ENCODE measurements at places on chromosomes 1 and 21.

GRCh38 chr1:183030053-183030452, 6.8 kb downstream of the LAMC1 start:
- no peak for DNase-seq

GRCh38 chr1:75796376-75797272, at the start of gene MSH4:
MSH4 (plus strand) TSS chr1:75796882; CDS start chr1:75796986, 104 bp downstream.
- DNase-seq, result peak; percentile 25

DNA sequence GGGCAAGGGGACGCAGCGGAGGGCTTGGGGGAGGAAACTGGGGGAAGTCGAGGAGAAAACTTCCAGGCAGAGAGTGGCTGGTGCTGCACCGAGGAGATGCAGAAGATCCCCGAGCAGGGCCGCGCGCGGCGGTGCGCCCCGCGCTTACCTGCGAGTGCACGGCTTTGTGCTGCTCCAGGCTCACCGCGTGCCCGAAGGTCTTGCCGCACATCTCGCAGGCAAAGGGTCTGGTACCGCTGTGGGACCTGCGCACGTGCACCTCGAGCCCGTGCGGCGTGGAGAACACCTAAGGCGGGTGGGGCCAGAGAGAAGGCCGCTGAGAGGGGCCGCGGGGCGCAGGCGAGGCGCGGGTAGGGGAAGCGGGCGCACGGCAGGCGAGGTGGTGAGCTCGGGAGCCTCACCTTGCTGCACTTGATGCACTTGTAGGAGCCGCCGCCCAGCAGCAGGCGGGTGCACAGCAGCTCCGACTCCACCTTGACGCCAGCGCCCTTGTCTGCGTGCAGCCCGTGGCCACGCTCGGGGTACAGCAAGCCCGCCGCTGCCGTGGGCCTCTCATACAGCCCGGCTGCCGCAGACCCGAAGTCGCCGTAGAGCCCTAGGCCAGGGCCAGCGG, 6.4 kb downstream of the GFI1 start:
- DNase-seq, result no peak

DNA sequence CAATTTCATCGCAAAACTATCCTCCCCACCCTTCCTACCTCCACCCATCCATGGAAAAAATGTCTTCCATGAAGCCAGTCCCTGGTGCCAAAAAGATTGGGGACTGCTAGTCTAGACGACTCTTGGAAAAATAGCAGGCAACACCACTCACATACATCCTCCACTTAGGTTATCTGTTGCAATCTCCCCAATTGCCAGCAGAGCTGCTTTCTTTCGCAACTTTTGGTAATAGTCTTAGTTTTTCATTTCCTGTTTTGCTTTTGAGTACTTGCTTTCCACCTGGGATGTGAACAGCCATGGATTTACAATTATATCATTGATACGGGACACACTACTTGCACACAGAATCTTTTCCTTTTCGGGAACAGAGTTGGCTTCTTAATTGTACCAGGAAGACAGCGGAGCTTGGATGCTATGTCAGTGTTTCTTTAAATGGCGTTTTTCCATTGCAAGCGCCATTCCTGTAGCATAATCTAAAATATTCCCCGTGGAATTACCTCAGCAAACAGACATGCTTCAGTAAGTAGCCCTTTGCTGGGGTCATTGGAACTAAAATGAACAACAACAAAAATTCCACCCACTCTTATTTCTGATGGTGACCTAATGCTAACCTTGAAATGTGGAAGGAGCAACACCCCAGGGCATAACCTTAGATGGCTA, 183.3 kb upstream of the ADGRL2 start:
- no peak for DNase-seq

DNA sequence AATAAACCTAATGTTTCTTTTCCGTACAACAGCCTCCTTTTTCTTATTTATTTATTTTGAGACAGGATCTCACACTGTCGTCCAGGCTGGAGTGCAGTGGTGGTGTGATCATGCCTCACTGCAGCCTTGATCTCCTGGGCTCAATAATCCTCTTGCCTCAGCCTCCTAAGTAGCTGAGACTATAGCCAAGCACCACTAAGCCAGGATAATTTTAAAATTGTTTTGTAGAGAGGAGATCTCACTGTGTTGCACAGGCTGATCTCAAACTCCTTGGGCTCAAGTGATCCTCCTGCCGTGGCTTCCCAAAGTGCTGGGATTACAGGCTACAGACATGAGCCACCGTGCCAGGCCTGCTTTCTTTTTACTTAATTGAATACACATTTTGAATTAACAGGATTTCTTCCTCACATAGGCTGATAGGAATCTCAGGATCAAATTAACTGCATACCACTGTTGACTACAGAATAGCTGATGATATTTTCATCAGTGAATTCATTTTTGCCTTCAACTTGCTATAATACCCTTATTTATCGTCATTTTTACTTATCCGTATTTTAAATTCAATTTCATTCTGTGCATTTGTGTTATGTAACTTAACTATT, 2010.5 kb downstream of the NCAM2 start:
- DNase-seq, result no peak

GRCh38 chr1:209546390-209547085, 37.0 kb upstream of the CAMK1G start:
- DNase-seq, result no peak

- no peak for DNase-seq
Measured at GRCh38 chr1:239786464-239786863, 305.2 kb upstream of the FMN2 start.

DNA sequence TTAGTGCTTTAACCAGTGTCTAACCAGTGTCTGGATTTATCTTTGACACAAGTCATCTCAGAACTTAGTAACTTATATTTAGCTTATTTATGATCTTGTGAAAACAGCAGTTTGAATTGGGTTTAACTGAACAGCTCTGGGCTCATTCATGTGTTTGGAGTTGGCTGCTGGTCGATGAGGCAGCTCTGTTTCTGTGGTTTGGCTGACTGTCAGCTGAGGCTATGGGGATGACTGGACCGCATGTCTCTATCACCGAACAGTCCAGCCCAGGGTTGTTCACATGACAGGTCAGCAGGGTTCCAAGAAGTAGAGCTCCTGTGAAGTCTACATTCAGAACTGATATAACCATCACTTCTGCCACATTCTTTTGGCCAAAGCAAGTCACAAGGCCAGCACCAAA, 29.1 kb upstream of the C21orf91 start:
- DNase-seq, result peak; percentile 28

GRCh38 chr21:18147678-18148077, 97.0 kb upstream of the CHODL start:
- DNase-seq, result no peak

- no peak for DNase-seq
Measured at GRCh38 chr1:71428029-71428428, 347.2 kb upstream of the ZRANB2 start.

GRCh38 chr21:33259428-33259827, 6.7 kb upstream of the IL10RB start:
- no peak for DNase-seq

DNA sequence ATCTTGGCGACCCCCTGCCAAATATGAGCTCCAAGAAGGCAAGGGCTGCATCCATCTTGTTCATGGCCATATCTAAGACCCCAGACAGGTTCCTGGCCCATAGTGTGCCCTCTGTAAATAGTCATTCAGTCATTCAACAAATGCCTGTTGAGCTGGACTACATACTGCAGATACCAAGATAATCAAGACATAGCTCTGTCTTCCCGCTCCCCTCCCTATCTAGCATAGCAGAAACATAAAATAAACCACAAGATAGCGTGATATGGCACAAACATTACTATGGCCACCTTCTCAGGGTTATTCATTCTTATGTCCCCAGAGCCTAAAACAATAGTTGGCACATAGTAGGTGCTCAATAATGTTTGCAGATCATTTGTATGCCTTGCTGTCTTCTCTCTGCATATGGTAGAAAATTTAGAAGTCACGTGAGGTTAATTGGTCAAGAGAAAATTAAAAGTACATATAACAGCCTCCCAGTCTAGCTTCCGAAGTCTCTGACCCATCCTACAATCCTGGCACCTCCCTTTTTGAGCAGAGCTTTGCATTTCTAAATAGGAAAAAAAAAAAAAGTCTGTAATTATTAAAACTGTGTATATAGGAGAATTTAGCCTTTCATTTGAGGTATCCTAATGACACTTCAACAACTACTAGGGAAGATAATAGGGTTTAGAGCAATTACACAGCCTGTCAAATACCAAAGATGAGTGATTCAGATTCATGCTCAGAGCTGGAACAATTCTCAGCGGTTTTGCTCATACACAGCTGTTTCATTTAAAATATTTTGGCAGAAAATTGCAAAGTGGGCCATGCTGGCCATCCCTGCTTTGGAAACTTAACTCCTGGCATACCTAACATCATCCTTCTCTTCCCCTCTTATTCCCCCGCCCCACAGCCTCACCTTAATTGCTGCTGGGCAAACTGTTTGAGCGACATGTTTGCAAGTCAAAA, 219.0 kb downstream of the KAZN start:
- DNase-seq, result no peak

GRCh38 chr1:172363852-172364251, 56.6 kb upstream of the C1orf105 start:
- no peak for DNase-seq

DNA sequence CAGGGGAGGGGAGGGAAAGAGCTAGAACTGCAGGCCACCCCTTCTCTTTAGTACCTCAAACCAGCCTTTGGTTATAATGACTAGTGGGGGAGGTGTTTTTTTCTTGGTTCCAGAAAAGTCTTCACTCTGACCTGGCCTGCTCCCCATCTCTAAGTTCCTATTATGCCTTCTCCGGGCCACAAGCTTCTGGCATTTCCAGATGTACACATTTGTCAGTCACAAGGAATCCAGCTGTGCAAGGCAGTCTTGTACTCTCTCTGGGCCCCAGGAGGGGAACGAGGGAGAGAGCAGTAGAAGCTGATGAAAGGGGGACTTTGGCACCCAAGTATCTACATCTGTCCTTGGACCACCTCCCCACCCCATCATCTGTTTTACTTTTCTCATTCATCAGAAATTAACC, 2.7 kb upstream of the FALEC start:
- no peak for DNase-seq

- DNase-seq, result no peak
Measured at GRCh38 chr1:91141858-91142257, 120.0 kb upstream of the ZNF644 start.

DNA sequence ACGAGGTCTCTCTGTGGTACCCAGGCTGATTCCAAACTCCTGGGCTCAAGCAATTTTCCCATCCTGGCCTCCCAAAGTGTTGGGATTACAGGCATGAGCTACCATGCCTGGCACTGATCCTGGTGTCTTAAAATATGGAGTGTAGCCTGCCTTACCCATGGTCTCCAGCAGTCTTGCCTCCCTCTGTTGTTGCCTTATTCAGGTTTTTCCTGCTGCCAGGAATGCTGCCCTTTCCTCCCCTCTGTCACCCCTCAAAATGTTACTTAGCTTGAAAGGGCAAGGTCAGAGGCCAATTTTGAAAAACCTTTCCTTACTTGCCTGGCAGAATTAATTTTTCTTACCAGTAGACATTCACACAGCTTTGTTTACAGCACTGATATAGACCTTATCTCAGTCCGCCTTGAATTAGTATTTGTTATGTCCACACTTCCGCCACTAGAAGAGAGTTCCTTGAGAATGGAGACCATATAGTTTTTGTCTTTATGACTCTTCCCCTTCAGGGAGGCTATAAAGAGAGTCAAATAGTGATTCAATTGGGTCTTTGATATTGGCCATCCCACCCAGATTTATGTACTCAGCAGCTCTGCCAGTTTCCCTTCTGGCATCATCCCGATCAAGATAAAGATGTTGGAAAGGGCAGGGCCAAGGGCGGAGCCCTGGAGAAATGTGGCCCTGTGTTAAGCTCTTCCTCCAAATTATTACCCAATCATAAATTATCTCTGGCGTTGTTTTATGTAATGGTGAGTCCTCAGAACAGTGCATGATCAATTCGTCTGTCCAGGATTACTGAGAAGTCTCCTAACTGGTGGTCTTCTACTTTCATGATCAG, 38.8 kb downstream of the C1orf21 start:
- no peak for DNase-seq

GRCh38 chr1:229034342-229034741, 236.6 kb upstream of the RAB4A start:
- DNase-seq, result no peak

GRCh38 chr1:153431928-153432327, 15.6 kb downstream of the S100A7A start:
- DNase-seq, result no peak

GRCh38 chr1:11730429-11730891, 5.5 kb upstream of the AGTRAP start:
- DNase-seq, result peak; percentile 58

- DNase-seq, result no peak
Measured at GRCh38 chr1:181391301-181391900, 91.9 kb upstream of the CACNA1E start.

DNA sequence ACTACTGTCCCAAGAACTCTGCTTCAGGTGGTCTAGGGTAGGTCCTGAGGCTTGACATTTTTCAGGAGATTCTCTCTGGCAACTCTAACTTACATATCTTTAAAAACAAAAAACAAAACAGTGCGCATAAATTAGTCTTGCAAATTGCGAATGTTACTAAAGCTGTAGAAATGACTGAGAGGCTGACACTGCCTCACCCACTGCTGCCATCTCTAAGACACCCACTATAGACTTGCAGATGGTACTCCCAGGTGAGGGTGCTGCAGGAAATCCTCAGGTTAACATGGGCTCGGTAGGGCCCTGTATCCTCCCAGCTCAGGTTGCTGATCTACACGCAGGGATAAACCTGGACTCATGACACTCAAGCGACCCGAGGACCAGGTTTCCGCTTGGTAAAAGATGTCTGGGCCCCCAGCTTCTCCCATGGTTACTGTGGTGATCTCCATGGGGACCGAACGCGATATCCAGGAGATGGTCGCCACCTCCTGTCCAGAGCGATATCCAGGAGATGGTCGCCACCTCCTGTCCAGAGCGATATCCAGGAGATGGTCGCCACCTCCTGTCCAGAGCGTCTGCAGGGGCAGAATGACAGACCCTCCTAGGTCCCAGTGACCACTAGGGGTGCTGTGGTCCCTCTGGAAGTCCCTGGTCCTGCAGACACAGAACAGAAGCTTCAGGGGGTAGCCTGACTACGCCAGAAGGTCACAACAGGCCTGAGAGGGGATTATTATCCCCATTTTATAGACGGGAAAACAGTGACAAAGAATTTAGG, 16.2 kb upstream of the LY9 start:
- peak; percentile 56 for DNase-seq

DNA sequence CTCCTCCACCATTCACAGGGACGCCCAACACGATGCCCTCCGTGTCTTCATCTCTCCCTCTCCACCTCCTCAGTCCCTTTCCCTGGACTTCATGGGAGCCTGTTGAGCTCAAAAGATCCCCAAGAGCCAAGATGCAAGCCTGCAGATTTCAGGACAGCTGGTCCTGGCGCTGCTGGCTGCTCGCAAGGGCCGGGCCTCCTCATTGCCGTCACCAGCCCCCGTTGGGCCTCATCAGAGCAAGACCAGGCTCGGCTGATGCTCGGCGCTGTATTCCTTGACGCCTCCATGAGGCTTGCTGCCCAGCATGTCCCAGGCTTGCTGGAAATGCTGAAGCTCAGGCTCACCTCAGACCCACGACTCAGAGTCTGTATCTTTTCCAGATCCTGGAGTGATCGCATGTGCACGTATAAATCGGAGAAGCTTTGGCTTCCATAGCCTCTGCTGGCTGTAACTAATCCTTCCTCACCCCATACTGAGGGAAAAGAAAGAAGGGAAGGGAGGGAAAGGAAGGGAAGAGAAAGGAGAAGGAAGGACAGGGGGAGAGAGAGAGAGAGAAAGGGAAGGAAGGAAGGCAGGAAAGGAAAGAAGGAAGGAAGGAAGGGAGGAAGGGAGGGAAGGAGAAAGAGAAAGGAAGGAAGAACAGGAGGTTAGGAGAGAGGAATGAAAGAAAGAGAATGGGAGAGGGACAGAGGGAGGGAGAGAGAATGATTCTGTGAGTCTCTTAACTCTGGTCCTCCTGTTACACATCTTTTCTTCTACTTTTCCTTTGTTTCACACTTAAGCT, 94.6 kb downstream of the KCNJ15 start:
- DNase-seq, result no peak

- no peak for DNase-seq
Measured at GRCh38 chr21:43376478-43376882, 50.5 kb downstream of the SIK1 start.

Data from activated CD4-positive, alpha-beta memory T cell treated with anti-CD3 and anti-CD28 coated beads for 36 hours (primary cell).